ENCODE measurements at places on chromosomes 5 and 9.

DNA sequence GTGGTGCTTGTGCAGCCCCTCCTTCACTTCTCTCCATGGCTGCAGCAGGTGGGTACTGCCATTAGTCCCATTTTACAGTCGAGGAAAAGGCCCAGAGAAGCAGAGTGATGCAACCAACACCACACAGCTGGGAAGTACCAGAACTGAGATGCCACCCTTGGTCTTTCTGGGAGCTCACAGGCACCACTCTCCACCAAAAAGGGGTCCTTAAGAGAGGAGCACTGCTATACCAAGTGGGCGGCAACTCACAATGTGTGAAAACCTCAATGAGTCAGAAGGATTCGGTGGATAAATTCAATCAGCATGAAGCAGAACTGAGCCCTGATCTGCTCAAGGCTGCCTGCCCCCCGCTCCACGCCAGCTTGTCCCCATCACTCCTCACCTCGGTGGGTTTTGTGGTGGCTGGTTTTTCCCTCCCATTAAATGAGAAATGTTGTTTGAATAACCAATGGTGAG, 213.7 kb downstream of the FSTL4 start:
- DNase-seq: no peak

DNA sequence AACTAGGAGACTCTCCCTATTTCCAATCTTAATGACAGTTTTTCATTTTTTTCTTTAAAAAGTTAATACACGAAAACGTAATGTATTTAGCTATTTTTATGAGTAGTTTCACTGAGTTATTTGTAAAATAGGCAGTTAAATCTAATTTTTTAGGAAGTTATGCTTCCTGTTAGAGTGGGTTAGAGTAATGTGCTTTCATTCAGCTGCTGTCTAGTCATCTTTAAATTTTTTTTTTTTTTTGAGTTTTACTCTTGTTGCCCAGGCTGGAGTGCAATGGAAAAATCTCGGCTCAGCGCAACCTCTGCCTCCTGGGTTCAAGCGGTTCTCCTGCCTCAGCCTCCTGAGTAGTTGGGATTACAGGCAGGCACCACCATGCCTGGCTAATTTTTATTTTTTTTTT, 34.0 kb downstream of the CDC42SE2 start:
- no peak for DNase-seq

GRCh38 chr5:38756068-38756467, 89.7 kb upstream of the OSMR start:
- no peak for DNase-seq

DNA sequence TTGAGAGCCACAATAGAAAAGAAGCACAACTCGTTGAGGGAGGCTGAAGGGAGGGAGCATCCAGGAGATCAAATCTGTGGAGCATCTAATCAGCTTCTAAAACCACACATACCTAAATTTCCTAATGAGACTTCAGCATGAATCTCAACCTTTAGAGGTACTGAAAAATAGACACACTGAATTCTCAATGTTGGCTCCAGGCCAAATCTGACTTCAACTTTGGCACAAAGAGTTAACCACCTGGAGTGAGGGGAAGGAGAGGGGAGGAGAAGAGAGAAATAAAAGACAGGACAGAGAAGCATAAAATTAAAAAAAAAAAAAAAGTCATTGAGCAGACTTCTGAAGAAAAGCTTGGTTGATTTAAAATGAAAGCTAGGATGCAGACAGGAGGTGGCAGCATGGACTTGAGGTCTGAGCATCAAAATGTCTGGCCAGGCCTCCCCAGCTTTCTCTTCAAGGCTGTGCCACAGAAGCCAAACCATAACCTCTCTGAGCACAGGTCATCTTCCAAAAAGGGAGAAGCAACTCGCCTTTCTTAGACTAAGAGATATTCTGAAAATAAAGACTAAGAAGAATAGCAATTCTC, 205.6 kb downstream of the DENND1A start:
- DNase-seq: no peak

GRCh38 chr5:135271533-135272310, 127.3 kb downstream of the MACROH2A1 start:
- DNase-seq: no peak

- no peak for DNase-seq
These were observed 182.7 kb downstream of the PAPPA start for GRCh38 chr9:116336133-116336862.

- DNase-seq: no peak
These were observed 61.4 kb downstream of the SLC44A1 start for GRCh38 chr9:105305856-105306255.

- DNase-seq: no peak
These were observed 6.8 kb downstream of the CHD1 start for GRCh38 chr5:98921947-98922505.

DNA sequence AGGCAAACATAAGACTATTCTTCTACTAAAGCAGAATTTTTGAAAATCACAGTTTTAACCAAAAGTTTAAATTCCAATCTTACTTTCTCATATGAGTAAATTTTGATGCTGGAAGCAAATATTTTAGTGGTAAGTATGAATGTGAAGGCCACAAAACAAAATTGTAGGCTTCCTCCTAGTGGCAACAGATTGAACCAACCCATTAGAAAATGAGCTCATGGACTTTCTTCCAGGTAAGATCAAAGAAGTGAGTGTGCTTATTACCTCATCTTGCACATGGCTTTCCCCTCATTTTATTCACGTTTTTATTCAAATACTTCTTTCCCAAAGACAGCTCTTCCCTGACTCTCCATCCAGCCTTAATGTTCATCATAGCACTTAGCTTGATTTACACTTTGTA, 16.5 kb upstream of the RLN2 start:
- no peak for DNase-seq

GRCh38 chr5:57561231-57561842, 78.7 kb upstream of the ACTBL2 start:
- no peak for DNase-seq

GRCh38 chr5:98975682-98976407, 47.0 kb upstream of the CHD1 start:
- DNase-seq: no peak

DNA sequence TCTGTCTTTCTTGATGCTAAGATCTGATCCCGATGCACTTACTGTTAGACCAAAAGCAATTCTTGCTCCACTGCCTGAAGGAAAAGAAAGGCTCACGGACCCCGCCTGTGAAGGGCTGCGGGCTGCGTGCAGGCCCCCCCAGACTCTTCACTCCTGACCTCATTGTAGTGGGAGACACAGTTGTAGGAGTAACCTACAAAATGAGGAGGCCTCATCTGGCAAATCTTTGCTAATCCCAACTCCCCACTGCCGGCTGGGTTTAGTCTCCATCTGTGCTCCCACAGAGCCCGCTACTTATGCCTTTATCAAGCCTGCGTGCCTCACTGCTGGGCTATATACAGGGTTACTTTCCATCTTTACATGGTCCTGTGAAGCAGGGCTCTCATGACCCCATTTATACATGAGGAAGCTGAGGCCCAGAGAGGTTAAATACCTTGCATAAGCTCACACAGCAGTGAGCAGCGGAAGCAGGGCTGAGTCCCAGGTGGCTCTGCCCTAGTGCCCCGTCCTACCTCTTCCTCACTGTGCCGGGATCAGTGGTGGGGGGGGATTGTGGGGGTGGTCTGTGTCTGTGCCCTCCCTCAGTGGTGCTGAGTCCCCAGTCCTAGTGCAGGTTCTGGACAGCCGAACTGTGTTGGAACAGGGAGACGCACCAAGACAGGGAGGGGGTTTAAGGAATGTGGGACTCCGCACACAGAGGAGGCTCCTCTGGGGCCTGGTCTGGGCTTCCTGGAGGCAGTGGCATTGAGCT, 43.9 kb upstream of the RNF130 start:
- peak; percentile 15 for DNase-seq

DNA sequence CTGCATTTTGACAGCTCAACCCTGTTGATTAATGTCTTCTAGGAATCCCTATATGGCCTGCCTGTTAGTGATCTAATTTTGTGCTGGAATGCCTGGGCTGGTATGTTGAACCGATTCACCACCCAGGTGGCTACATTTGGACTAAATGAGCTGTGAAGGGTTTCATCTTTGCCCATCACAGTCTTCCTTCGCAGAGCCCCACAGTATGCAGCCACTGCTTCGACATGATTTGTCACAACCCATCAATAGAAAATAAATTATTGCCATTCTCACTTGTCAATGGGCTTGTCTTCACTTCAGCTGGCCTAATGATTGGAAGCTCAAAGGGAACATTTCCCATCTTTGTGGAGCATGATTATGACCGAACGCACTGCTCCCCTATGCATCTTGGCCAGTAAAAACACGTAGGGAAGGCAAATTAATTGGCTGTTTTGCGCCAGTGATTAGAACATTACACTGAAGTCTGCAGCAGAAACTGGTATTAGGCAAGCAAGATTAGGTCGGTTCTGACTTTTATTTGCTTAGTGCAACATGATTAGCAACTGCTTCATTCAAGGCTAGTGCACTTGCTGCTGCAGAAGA, 408.5 kb downstream of the KIAA0825 start:
- no peak for DNase-seq

- DNase-seq: no peak
These were observed 292.7 kb downstream of the TMEM167A start for GRCh38 chr5:82784521-82784920.

- DNase-seq: no peak
These were observed 138.4 kb downstream of the C9orf152 start for GRCh38 chr9:110069326-110070248.

DNA sequence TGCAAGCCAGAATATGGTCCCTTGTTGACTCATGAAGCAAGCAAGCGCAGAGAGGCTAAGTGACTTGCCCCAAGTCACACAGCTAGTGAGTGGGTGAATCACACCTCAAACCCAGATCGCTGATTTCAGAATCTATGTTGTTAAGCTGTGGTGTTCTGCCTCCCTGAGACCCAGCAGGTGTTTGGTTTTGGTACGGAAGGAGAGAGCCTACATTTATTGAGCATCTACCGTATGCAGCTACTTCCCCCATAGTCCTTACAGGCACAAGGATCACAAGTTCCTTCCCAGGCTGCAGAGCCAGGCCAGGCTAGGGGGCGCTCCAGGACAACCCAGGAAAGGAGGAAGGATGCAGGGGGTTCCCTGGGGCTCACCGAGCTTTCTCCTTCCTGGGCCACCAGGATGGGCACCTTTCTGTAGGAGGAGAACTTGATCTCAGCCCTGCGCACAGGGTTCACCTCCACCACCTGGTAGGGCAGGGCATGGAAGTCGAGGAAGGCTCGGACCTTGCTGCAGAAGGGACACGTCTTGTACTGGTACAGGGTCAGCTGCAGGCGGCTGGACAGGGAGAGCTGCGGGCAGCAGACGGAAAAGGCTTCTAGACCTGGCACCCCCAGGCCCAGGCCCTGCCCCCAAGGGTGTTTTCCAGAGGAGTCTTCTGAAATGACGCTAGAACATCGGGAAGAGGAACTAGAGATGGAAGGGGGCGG, 2.5 kb downstream of the PTGES2 start:
- no peak for DNase-seq

DNA sequence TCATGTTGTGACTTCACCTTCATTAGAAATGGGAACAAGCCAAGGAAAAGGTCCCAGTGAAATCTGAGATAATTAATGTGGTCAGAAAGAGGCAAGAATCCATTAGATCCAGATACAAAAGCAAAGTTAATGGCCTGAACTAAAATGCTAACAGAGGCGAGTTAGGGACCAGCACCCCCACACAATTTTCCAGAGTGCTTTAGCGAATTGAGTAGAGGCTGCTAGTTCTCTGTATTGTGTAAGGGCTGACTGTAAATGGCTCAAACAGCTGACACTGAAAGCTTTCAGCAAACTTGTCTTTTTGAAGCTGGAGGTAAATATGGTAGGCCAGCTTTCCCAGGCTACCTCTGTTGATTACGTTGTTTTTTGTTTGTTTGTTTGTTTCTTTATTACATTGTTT, 75.5 kb downstream of the CSNK1A1 start:
- DNase-seq: no peak

DNA sequence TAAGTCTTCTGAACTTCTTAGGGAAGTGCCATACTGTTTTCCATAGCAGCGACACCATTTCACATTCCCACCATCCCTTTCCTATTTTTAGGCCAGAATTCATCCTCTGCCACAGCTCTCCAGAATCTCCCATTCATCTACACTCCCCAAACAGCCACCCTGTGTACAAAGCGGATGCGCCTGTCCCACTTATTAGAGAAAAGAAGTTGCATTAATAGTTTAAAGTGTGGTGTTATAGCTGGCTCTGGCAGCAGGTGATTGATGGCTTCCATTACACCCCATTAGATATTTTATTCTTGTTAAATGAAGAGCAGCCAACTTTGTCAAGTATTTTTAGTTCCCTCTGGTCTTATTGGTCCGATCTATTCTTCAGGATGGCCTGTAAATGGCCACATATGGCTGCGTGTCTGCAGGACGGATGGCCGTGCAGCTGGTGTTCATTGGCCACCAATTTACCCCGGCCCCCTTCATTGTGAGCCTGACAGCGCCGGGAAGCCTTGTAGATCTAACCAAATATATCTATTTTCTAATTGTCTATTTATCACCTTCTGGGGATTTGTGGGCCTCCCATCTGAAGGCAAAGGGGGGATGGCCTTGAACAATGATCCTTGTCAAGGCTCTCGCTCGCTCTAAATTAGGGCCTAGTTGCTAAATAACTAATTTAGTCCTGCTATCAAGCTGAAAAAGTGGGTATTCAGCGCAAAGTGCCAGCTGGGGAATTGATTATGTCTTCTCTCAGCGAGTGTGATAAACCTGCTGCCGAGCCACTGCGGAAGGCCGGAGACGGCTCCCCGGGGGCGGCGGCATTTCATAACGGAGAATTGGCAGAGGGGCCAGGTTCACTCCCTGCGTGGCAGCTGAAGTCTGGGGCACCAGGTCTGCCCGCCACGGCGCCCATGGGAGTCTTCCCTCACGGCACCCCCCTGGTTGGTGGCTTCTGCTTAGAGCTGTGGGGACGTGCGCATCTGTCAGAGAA, 141.1 kb downstream of the MELK start:
- DNase-seq: no peak

DNA sequence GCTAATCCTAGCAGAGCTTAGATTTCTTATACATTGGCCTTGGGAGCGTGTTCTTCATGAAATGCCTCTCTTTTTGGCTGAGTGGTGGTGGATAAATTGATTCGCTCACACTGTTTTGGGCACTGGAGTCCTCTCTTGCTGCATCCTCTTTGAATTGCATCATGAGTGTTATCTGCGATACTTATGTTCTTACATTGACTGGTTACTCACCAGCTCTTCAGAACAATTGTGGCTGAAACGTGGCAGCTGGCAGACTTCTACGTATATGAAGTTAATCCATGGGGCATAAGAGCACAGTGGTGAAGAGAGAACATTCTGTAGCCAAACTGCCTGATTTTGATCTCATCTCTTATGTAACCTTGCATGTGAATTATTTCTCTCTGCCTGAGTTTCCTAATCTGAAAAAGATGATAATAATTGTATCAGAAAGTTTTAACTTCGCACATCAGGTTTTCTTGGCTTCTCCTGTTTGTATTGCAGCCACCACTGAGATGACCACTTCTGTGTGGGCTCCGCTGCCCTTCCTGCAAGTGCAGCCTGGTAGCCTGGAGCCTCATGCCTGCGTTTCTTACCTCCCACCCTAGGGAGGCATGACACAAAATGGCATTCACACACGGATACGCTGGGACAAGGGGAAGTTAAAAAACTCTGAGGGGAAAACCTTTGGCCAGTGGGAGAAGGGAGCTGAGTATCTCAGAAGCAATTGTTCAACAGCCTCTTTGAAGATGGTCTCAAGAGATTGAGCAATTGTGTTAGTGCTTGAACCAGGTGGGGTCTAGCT, 295.2 kb downstream of the ARHGAP26 start:
- DNase-seq: no peak

GRCh38 chr5:170536525-170536924, 32.7 kb downstream of the KCNIP1 start:
- DNase-seq: no peak

GRCh38 chr5:151589878-151590570, 1.1 kb downstream of the FAT2 start:
- no peak for DNase-seq

- no peak for DNase-seq
These were observed 99.8 kb downstream of the SLC44A1 start for GRCh38 chr9:105344283-105344682.

- DNase-seq: no peak
These were observed 25.0 kb upstream of the TRIM36 start for GRCh38 chr5:115194676-115195075.
